ENCODE measurements at places on chromosomes 7 and 10.

GRCh38 chr10:49744924-49745605 is 17.1 kb downstream of the OGDHL start:
- DNase-seq: no peak

GRCh38 chr7:102433219-102434038 is at the start of gene ORAI2:
TSS of gene ORAI2 (plus strand) at chr7:102433575. CDS start at chr7:102438957, 5,382 bp downstream.
- DNase-seq: peak; percentile 82

GRCh38 chr7:74474271-74474865 is 20.7 kb downstream of the GTF2IRD1 start:
- no peak for DNase-seq

- DNase-seq: no peak
These were observed 4.4 kb upstream of the GSTK1 start for GRCh38 chr7:143258831-143259230.

DNA sequence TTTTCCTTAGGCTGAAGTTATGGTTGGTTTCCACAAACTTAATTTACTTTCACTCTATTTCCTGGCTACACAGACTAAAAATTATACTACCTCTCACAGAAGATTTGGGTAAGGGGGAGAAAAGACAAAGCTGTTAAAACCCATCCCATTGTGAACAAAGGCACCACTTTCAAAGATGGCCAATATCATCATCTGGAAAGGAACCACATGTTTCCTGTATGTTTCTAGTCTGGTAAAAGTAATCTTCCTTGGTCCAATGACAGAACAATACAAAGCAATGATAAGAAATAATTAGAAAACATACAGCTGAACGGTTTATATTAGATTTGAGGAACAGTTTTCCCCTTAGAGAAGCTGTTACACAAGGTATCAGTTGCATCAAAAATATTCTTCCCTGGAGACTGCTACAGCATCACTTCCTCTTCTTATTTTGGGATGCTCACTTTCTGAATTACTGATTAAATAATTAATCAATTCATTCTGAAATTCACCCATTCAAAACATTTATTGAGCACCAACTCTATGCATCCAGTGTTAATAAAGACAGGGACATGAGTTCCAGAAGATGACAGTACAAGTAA is 8.5 kb upstream of the SFR1 start:
- DNase-seq: no peak

DNA sequence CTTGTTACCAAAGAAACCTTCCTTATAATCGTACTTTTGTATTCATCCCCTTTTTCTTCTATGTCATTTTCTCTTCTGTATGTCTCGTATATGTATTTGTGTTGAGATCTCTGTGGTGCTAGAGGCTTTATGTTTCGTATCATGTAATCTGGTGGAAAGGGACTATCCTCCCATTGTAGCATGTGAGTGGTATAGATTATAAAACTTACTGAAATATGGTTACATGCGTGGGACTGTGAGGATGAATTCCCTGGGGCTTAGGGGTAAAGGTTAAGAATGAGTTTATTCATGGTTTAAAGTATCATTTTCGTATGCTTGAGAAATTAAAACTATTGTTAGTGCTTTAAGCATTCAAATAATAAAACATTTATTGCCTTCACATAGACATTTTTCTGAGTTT is 141.9 kb downstream of the ANKRD7 start:
- DNase-seq: no peak
